Activated naive CD4-positive, alpha-beta T cell (primary cell): ENCODE measurements at places on chromosomes 6 and 20.

DNA sequence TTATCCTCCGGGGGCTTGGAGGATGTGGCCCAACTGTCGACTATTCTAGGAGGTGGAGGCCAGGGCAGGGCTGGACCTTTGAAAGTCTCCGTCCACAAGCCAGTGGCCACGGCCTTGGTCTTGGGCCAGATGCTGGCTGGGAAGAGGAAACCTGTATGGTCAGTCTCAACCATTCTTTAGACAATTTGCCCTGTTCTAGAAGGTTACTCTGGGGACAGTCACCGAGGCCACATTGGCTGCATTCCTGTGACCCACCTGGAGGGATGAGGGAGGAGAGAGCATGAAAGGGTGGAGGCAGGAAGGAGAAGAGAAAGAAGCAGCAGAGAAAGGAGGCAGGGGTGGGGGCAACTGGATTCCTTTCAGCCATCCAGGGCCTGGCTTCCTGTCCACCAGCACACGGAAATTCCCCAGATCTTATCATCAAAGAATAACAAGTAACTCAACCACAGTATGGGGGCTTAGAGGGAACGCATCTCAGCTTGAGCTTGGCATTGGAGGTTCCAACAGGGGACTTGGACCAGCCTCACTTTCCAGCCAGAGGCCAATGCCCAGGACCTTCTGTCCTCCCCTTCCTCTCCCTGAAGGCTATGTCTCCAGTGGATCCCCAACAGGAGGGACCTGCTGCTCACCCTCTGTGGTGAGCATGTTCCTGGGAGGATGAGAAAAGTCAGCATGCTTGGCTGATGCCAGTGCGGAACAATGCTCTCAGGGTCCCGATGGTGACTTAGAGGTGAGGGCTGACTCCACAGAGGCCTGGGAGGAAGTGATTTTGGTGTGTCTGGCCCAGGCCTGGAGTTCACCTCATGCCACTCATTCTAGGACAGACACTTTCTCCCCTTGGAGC, 30.4 kb downstream of the TGM2 start:
- DNase-seq = no peak

DNA sequence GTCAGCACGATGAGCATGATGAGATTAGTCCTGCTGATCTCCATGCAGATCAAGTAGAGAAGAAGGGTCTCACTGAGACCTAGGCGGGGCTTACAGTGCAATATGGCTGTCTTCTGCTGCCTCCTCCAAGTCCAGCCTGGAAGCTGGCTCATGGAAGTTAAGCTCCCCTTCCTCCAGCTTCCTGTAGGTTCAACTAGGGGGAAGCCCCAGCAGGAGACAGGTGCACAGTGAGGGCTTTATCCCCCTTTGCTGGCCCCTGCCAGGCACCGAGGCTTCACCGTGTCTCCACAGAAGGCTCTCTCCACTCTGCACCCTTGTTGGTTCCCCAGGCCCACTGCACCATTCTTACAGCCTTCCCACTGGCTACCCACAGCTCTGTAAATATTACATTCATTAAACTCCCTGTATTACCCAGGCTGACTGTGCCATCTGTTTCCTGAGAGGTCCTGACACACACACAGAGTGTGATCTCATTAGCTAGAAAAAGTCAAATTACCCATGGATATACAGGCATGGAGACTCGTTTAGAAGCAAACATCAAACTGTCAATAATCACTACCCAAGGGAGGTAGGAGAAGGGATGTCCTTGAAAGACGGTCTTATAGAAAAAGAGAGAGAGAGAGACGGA, 90.4 kb downstream of the SLC2A10 start:
- DNase-seq = no peak

DNA sequence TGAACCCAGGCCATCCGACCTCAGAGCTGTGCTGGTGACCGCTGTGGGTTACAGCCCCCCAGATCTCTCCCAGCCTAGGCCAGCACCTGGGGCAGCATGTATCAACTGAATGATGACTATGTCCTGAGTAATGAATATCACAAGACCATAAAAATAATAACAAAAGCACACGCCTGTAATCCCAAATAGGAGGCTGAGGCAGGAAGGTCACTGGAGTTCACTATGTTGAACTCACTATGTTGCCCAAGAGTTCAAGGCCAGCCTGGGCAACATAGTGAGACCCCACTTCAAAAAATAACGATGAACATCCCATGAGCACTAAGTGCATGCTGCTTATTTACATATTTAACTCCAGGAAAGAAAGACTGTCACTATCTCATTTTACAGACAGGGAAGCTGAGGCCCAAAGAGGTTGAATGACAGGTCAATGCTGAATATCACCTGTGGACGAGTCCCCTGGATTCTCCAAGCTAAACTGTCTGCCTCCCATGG, 92.3 kb downstream of the NFATC2 start:
- no peak for DNase-seq

- DNase-seq = no peak
Measured at GRCh38 chr6:21886542-21887151, 293.1 kb downstream of the SOX4 start.

- peak; percentile 48 for DNase-seq
Measured at GRCh38 chr6:32952817-32953739, at the start of gene HLA-DMA. HLA-DMA (minus strand) TSS chr6:32953097; CDS start chr6:32953036, 61 bp downstream.

GRCh38 chr6:44275749-44276648, 5.7 kb downstream of the TMEM151B start:
- DNase-seq = no peak

DNA sequence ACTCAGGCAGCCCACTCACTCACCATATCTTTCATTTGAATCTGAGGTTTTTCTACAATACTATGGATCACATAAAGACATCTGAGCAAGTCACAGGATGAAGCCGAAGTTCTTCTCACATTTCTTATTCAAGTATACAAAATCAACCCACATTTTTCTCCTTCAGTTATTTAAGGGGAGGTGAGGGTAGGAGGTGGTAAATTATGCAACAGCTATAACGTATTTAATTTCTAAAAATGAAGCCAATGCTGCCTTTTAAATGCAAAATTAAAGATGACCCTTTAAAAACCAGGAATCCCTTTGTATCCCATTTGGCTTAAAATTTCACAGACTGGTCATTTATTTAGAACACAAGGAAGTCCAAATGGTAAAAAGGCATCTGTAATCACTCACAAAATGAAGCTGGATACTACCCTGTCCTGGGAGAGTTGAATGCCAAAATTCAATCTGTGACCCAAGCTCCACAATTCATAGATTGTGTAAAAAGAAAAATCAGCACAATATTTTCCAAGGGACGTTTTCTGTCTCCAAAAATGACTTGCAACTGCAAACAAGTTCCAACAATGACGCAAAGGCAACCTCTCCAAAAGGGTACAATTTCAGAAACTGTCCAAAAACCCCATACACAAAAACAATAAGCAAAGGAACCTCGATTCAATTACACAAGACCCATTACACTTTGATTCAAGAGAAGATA, 48.8 kb downstream of the EPB41L2 start:
- DNase-seq = no peak

GRCh38 chr20:9616455-9616805, 102.0 kb downstream of the LAMP5 start:
- no peak for DNase-seq

DNA sequence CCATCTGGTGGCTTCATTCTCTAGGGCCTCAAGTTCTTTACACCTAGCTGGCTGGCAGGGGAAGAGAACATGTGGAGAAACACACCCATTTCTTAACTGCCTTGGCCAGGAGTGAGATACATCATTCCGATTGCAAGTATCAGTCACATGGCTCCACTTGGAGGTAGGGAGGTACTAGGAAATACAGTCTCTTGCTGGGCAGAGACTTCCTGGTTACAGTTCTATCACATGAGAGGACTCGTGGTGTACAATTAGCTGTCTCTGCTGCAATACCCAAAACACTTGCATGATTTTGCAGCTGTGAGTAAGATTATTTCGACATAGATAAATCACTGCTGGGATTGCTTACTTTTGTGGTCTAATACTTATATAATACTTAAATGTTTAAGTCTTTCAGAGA, 51.1 kb downstream of the GTF2H5 start:
- no peak for DNase-seq

DNA sequence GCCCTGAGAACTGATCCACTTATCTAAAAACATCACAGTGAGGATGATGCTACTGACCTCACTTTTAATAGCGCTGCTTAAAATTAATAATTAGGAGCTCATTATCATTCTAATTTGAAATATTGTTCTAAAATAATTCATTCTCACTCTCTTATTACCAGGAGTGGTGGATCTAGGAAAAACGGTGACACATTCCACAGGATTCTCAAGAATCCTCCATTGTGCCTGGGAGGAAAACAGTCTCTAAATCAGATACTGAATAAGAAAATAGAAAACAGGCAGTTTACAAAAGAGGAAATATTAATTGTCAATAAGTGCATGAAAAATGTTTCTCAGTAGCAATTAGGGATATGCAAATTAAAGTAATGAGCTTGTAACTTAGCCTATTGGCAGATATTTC, 187.4 kb downstream of the TENT5A start:
- no peak for DNase-seq

GRCh38 chr20:19992996-19993908, 23.9 kb upstream of the NAA20 start:
- DNase-seq = no peak

- DNase-seq = no peak
Measured at GRCh38 chr6:43897571-43898302, 127.7 kb downstream of the VEGFA start.

- DNase-seq = no peak
Measured at GRCh38 chr20:58131151-58131550, 97.3 kb downstream of the ANKRD60 start.

DNA sequence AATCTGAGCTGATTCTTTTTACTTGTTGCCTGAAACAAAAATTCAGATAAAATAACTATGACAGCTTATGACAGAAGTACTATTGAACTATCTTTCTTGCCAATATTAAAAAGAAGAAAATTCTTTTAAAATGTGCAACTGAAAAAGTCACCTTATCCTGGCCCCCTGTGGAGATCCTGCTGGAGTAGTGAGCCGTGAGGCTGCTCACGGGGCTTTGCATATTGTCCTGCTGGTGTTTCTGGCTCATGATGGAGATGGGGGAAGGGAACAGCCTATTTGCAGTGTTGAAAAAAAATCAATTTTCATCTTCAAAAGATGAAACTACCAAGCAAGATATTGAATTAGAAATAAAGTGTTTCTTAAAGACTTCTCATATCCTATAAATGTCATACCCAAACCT, 216.0 kb downstream of the SAMD5 start:
- no peak for DNase-seq

GRCh38 chr6:90106449-90106848, 190.2 kb downstream of the BACH2 start:
- DNase-seq = no peak

DNA sequence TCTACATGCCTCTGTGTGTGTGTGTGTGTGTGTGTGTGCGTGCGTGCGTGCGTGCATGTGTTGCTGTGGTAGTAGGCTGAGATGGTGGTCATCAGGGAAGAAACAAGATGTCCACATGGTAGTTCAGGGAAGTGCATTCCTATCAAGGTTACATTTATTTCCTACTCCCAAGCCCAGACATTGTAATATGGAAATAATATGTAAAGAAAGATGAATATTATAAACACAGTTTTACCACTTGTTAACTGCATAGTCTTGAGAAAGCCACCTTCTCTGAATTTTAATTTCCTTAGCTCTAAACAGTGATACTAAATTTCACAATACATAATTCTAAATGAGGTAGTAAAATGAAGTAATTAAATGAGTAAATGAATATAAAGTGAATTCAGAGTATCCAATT, 14.0 kb downstream of the MEI4 start:
- no peak for DNase-seq

- no peak for DNase-seq
Measured at GRCh38 chr6:83480470-83480869, 31.9 kb upstream of the PRSS35 start.

DNA sequence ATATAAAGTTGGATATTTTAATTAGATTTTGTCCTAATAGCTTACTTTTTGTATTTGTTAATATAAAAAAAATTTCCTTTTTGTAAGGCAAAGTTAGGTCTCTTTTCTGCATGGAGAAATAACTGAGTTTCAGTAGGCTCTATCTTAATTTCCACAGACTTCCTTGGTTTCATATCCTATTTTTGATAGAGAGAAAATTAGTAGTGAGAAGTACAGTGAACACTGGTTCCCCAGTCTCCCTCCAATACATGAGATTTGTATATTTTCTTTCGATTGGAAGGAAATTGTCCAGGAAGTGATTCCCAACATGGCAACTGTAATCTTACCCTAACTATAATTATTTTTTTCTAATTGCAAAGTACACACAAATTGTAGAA, 26.4 kb downstream of the TRIM27 start:
- DNase-seq = no peak

DNA sequence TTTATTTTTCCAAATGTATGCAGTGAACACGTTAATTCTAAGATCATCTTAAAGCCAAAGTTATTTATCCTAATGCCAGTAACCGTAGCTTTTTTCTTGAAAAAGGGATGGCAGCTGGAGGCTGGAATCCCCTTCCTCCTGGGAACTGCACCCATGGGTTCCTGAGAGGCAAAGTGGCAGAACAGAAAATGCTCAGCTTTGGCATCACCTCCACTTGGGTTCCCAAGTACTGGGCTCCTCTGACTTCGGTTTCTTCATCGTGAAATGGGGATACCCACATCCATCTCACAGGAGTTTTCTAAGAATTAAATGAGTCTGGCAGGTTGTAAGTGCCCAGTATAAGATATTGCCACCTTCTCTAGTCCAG, 6.2 kb upstream of the DDX43 start:
- no peak for DNase-seq

DNA sequence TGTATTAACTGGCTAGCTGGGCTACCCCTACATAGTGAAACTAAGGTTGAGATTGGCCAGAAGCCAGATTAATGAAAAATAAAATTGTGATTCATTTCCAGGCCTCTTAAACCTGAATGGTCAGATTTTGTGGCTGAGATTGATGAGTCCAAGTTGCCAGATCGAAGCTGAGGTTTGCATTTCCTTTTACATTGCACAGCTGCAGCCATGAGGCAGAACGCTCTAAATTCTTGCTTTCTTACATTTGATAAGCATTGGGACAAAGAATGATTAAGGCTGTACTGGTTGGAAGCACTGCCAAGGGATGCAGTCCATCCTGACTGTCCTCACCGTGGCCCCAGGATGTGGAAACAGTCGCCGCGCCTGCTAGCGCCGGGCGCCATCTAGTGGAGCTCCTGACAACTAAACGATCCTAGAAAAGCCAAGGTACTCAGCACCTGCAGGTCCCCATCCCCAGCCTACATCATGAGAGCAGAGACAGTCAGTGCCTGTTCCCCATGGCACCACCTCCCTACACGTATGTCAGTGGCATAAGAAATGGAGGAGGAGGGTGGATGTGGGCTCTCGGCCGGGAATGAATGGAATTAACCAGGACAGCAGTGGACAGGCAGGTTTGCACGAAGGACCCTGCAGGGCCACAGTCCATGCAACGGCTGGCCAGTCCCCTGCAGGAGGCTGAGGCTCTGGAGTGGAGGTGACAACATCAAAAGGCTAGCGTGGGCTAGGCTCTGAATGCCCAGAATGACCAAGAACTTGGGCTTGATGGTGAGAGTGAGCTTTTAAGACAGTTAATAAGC, 19.0 kb downstream of the PXDC1 start:
- peak; percentile 29 for DNase-seq
